ENCODE measurements at places on chromosomes 3 and 15. TPM values are rescaled to one million over a fixed set of nuclear protein-coding genes. Genes with fewer than 3 reads are reported as not detected.

DNA sequence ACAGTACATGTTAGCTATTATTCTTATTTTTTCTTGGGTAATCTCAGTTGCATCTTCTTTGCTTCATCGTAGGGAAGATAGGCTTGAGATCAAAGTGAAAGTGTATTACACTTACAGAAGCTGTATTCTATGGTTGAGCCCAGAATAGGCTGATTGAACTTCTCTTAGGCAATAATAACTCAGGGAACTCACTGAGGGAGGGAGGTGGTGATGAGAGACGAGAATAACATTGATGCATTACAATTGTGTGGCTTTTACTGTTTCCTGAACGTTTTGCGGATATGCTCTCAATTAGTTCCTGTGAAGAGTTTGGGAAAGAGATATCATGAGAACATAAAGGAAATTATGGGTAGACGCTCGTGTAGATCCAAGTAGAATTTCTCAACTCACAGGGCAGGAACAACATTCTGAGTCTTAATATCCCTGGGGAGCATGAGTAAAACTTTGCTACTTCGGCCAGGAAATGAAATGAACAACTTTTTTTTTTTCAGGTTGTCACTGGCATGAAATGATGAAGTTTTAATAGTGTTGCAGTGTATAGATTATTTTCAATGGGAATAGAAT is 302.2 kb downstream of the TUSC7 start:
- no peak overlapping the region for H3K4me3 ChIP-seq
- no peaks in the 10 kb centered on the region for H3K27me3 ChIP-seq
- peaks cover 7% of the 10 kb centered on the region for H3K4me1 ChIP-seq
- H3K36me3 ChIP-seq, result no peaks in the 10 kb centered on the region

DNA sequence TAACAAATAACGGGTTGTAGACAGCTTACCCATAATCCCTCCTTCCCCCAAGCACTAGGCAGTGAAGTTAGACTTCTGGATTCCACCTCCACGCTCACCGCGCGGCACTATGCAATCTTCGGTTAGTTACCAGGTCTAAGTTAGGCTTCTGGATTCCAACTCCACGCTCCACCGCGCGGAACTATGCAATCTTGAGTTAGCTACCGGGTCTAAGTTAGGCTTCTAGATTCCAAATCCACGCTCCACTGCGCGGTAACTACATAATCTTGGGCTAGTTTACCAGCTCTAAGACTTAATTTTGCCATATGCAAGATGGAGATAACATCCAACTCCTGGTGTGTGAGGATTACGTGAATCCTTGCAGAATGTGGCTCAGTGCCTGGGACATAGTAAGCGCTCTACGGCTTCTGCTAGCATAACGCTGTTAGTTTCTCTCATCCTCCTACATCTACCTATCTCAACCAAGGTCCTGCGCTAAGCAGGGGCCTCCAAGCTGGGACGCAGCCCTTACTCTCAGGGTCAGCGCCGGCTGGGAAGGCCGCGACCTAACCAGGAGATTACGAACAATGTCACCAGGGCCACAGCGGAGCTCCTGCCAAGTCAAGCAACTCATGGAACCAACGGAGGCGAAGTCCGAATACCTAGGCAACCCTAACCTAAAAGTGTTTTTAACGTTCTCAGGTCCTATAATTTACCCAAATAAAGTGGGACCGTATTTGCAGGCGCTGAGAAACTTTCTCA is 497 bp upstream of the RPLP1 start:
- peak overlapping the region; percentile 98 for H3K4me3 ChIP-seq
- H3K4me1 ChIP-seq, result peaks cover 41% of the 10 kb centered on the region
- no peak for DNase-seq
- peaks cover 46% of the 10 kb centered on the region for H3K36me3 ChIP-seq
- peak overlapping the region; percentile 99 for H3K27ac ChIP-seq

GRCh38 chr3:69423463-69424155 is 37.7 kb upstream of the FRMD4B start:
- no peak overlapping the region for H3K4me3 ChIP-seq
- DNase-seq, result no peak
- H3K36me3 ChIP-seq, result no peaks in the 10 kb centered on the region
- H3K4me1 ChIP-seq, result no peaks in the 10 kb centered on the region
- no peak overlapping the region for H3K27ac ChIP-seq
- H3K27me3 ChIP-seq, result no peaks in the 10 kb centered on the region

Gene CISH
- 2.9 TPM for total RNA-seq

Gene SHISA5
- 95.7 TPM for total RNA-seq

GRCh38 chr3:173397161-173398110 is at the start of gene NLGN1:
NLGN1 (plus strand) TSS chr3:173397744.
- no peak for DNase-seq
- H3K36me3 ChIP-seq, result no peaks in the 10 kb centered on the region
- peaks cover 22% of the 10 kb centered on the region for H3K4me1 ChIP-seq
- peaks cover 54% of the 10 kb centered on the region for H3K27me3 ChIP-seq

GRCh38 chr15:55008421-55008820 is 188.3 kb downstream of the RSL24D1 start:
- H3K27ac ChIP-seq, result no peak overlapping the region
- DNase-seq, result no peak
- no peaks in the 10 kb centered on the region for H3K4me1 ChIP-seq
- H3K4me3 ChIP-seq, result no peak overlapping the region
- H3K36me3 ChIP-seq, result no peaks in the 10 kb centered on the region
- no peaks in the 10 kb centered on the region for H3K27me3 ChIP-seq

- peak overlapping the region; percentile 66 for H3K4me3 ChIP-seq
- peaks cover 84% of the 10 kb centered on the region for H3K4me1 ChIP-seq
- H3K27ac ChIP-seq, result peak overlapping the region; percentile 62
- H3K36me3 ChIP-seq, result peaks cover 60% of the 10 kb centered on the region
- no peak for DNase-seq
Measured at GRCh38 chr3:12992629-12993516, 80.4 kb downstream of the IQSEC1 start.

Gene ATP13A5
- not detected for total RNA-seq

DNA sequence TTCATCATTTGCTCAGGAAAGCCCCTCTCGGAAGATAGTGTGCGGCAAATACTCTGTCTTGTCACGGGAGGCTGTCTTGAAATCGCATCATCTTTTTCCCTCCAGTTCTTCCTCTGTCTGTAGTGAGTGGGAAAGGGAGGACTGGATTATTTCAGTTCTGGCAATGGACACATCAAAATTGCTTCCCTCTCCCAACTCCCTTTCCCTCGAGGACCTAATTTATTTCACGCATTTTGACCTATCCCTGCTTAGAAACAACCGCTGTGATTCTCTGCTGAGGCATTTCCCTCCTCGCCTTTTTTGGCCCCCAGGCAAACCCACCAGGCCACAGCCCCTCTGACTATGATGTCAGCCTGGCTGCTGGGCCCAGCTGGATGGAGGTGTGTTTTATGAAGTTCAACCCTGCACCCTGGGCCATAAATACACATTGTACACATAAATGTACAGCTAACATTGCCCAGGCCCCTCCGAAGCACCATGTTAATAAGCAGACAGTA is 138.7 kb upstream of the LRTM1 start:
- H3K27me3 ChIP-seq, result no peaks in the 10 kb centered on the region
- H3K4me1 ChIP-seq, result no peaks in the 10 kb centered on the region
- no peak overlapping the region for H3K27ac ChIP-seq
- H3K36me3 ChIP-seq, result no peaks in the 10 kb centered on the region

DNA sequence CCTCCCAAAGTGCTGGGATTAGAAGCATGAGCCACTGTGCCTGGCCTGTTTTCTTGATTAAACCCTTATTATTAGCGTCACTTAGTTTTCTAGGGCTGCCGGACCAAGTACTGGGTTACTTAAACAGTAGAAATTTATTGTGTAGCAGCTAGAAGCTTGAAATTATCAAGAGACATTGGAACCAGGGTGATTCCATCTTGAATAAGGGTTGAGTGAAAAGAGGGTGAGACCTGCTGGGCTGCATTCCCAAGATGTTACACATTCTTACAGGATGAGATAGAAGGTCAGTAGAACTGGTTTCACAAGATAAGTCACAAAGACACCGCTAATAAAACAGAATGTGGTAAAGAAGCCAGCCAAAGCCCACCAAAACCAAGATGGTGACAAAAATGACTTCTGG is 18.6 kb upstream of the FSTL1 start:
- no peaks in the 10 kb centered on the region for H3K4me1 ChIP-seq
- no peaks in the 10 kb centered on the region for H3K36me3 ChIP-seq
- H3K27me3 ChIP-seq, result peaks cover 24% of the 10 kb centered on the region
- no peak overlapping the region for H3K27ac ChIP-seq

Gene CHRM5
- not detected for total RNA-seq

- H3K27ac ChIP-seq, result no peak overlapping the region
- H3K4me1 ChIP-seq, result peaks cover 6% of the 10 kb centered on the region
- H3K4me3 ChIP-seq, result no peak overlapping the region
- no peak for DNase-seq
- no peaks in the 10 kb centered on the region for H3K36me3 ChIP-seq
- H3K27me3 ChIP-seq, result peaks cover 29% of the 10 kb centered on the region
Measured at GRCh38 chr3:160040181-160040580, 51.5 kb downstream of the IL12A start.

Gene SLC27A2
- 0.22 TPM for total RNA-seq

GRCh38 chr15:66761726-66762595 is 59.9 kb downstream of the SMAD6 start:
- H3K27ac ChIP-seq, result no peak overlapping the region
- DNase-seq, result no peak
- H3K27me3 ChIP-seq, result peaks cover 41% of the 10 kb centered on the region

DNA sequence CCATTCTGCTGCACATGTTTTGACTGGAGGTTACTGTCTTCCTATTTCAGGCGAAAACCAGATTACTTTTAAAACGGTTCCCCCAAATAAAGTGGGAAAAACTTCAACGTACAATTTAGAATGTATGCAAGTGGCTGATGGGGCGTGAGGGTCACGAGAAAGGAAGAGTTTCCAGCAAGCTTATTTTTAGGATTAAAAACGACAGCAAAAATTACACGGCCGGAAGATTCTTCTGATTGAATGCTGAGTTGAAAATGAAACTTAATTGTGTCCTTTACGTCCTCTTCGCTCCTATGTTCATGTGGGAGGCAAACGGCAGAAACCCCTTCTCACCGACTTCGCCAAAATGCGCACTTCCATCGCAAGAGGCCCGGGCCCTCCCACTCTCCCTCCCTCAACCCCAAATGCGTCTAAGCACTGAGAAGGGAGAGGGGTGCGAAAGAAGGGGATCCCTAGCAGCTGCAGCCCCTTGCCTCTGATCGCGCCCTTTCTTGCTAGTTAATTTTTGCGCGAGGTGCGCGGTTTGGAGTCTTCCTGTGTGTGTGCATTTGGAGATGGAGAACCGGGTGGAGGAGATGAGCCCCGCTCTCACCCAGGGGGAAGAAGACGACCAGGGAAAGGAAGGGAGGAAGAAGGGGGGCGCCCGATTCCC is 656 bp downstream of the CD47 start:
- H3K4me1 ChIP-seq, result peaks cover 30% of the 10 kb centered on the region
- H3K27me3 ChIP-seq, result no peaks in the 10 kb centered on the region
- H3K36me3 ChIP-seq, result peaks cover 16% of the 10 kb centered on the region
- H3K4me3 ChIP-seq, result peak overlapping the region; percentile 97
- H3K27ac ChIP-seq, result peak overlapping the region; percentile 97

DNA sequence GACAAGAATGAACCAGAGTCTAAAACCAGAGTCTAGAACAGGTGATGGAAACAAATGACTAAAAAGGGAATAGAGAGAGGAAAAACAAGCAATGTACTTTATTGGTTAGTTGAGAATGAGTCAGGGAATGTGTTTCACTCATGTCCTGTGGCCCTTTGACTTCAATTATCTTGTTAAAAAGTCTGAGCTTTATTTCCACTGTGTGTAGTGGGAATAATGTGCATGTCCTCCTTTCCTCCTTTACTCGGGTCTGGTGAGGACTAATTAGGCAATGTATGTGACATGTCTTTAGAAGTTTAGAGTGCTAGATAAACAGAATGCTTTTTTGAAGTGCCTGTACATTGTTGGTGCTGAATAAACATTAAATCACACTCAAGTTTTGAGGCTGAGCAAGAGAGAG is 21.3 kb downstream of the LSAMP start:
- H3K27me3 ChIP-seq, result no peaks in the 10 kb centered on the region
- no peaks in the 10 kb centered on the region for H3K36me3 ChIP-seq
- no peak for DNase-seq
- H3K4me1 ChIP-seq, result no peaks in the 10 kb centered on the region
- H3K4me3 ChIP-seq, result no peak overlapping the region
- no peak overlapping the region for H3K27ac ChIP-seq

- peak overlapping the region; percentile 4 for H3K27ac ChIP-seq
- H3K27me3 ChIP-seq, result no peaks in the 10 kb centered on the region
- H3K4me3 ChIP-seq, result no peak overlapping the region
- DNase-seq, result no peak
Measured at GRCh38 chr3:23959135-23959900, 14.2 kb downstream of the NR1D2 start.

Gene IL12A
- 7.8 TPM for total RNA-seq

DNA sequence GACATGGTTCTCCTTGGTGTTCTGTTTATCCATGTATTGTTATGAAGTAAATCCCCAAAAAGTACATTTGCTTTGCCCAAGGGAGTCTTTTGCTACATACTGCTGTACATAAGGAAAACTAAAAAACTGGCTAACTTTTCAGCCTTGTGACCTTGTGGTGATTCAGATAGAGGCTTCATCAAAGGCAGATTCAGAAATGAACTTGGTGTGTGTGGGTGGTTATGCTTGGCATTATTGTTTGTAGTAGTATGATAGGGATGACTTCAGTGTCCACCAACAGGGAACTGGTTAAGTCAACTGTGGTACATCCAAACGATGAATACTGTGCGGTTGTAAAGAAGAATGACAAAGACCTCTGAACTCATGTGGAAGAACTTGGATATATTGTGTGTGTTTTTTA is 75.6 kb upstream of the CHRNB4 start:
- H3K4me3 ChIP-seq, result no peak overlapping the region
- no peak for DNase-seq
- H3K27me3 ChIP-seq, result peaks cover 29% of the 10 kb centered on the region
- H3K36me3 ChIP-seq, result no peaks in the 10 kb centered on the region
- no peak overlapping the region for H3K27ac ChIP-seq

DNA sequence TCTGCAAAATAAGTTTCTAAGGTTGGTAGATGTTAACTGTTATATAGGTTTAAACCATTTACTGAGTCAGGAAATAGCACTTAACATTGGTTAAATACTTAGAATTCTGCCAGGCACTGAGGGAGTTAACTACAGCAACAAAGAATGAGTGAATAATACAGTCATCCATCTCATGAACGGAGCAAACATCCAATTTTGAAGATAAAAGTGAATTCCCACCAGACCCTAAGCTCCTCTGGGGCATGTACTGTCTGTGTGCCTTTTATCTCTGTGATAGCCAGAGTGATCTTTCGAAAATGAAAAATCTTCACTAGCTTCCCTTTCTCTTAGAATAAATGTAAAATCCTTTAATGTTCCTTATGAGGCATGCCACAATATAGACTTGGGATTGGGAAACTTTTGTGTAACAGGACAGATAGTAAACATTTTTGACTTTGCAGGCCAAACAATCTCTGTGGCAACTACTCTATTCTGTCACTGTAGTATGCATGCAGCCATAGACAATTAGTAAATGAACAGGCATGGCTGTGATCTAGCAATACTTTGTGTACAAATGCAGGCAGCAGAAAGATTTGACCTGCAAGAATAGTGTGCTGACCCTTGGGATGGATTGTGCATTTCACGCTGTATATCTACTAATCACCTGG is 294.5 kb upstream of the LMCD1 start:
- DNase-seq, result no peak
- peaks cover 2% of the 10 kb centered on the region for H3K27me3 ChIP-seq
- H3K4me3 ChIP-seq, result no peak overlapping the region
- no peak overlapping the region for H3K27ac ChIP-seq
- H3K4me1 ChIP-seq, result no peaks in the 10 kb centered on the region

Gene DOCK3
- total RNA-seq, result 0.07 TPM

GRCh38 chr3:37787153-37787867 is 74.4 kb upstream of the CTDSPL start:
- H3K36me3 ChIP-seq, result no peaks in the 10 kb centered on the region
- no peak overlapping the region for H3K27ac ChIP-seq
- H3K27me3 ChIP-seq, result peaks cover 4% of the 10 kb centered on the region
- no peaks in the 10 kb centered on the region for H3K4me1 ChIP-seq

GRCh38 chr3:72092778-72093177 is 307.8 kb upstream of the PROK2 start:
- peaks cover 4% of the 10 kb centered on the region for H3K27me3 ChIP-seq
- peaks cover 44% of the 10 kb centered on the region for H3K4me1 ChIP-seq
- DNase-seq, result no peak

Data from activated B cell treated with CpG ODN at 0.5 μM for 24 hours (primary cell).